ENCODE measurements at places on chromosomes 6 and 20. TPM values are rescaled to one million over a fixed set of nuclear protein-coding genes. Genes with fewer than 3 reads are reported as not detected.

Gene PHIP
- 26.0 TPM for total RNA-seq

Gene GRM1
- total RNA-seq: not detected

Gene DSN1
- total RNA-seq: 24.4 TPM

Gene NFATC2
- 12.9 TPM for total RNA-seq

Gene SMOC2
- not detected for total RNA-seq

Gene LY6G6F
- total RNA-seq: not detected

Gene AHI1
- total RNA-seq: 20.7 TPM

Gene OTOR
- total RNA-seq: not detected

Gene RBPJL
- total RNA-seq: not detected

Gene HFE
- 6.3 TPM for total RNA-seq

Gene KCNB1
- not detected for total RNA-seq
